ENCODE measurements at places on chromosomes 2 and 18.

DNA sequence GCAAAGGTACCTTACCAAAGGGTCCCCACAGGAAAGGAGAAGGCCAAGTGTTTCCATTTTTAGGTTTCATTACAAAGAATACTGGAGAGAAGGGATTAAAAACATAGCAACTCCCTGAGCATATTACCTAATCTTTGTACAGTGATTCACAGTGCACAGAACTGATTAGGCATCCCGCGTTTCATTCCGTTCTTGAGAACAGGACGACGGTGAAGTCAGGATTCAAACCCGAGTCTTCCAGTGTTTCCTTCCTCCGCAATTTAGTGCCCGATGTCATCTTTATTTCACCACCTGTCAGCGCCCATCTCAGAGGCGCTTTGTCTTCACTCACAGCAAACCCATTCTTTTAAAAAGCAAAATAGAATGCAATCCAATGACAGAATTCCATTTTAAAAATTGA lies 488.5 kb downstream of the EIPR1 start:
- no peak for DNase-seq

GRCh38 chr2:239537633-239538356 lies 137.0 kb upstream of the HDAC4 start:
- DNase-seq = no peak

DNA sequence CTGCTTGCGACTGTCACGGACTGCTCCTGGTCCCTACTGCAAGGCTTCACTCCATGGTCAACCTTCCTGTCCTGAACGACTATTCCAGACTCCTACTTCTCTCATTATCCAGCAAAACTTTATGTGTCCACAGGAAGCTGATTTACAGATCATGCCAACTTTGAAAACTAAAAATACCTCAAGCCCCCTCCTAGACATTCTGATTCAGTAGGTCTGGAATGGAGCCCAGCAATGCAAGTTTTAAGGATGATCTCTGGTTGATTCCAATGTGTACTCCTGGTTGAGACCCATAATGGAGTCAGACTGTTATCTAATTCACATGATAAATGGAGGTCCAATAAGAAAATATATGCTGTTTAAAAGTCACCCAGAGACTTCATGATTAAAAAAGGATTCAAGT lies 13.1 kb upstream of the LRATD1 start:
- no peak for DNase-seq

- no peak for DNase-seq
Observed at GRCh38 chr18:63765837-63766236, 9.4 kb upstream of the SERPINB7 start.

DNA sequence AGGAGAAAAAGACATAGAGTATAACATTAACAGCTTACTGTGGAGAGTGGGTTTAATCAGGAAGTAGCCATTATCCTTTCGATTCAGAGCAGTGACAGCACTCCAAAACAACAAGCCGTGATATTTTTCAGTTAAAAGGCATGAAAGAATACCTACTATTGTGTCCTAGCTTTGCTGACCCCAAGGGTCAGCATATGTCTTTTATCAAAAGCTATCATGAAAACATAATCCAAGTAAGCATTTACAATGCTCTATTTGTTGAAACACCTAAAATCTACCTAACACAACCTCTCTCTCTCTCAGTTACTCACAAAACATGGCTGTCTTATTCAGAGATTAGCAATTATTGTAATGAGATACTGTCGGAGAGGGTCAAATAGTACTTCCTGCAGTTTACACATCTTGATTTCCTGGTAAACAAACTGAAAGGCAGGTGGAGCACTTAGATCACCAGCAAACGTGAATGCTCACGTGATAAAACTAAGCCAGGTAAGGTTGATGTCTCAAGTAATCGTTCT lies 100.0 kb downstream of the BAZ2B start:
- DNase-seq = no peak
